ENCODE measurements at places on chromosomes 2 and 18. TPM values are rescaled to one million over a fixed set of nuclear protein-coding genes. Genes with fewer than 3 reads are reported as not detected.

- DNase-seq = no peak
Observed at GRCh38 chr2:14700753-14701152, 68.2 kb downstream of the LRATD1 start.

DNA sequence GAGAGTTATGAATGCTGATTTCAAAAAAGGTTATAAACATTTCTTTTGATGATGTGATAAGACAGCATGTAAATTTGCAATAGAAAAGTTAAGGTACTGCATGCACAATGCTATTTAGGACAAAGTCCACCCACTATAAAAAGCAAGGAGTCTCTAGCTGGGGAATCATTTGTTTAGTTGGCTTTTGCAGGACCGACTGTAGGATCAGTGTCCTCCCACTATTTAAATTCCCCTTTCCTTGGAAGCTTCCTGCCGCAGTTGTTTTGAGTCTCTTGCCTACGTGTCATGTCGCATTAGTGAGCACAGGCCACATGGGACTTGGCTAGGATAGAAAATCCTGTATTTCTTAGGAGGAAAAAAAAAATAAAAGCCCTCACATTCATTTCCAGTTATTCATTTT, 13.1 kb downstream of the QPCT start:
- DNase-seq = no peak

- DNase-seq = no peak
Observed at GRCh38 chr2:8515864-8516533, 165.9 kb upstream of the ID2 start.

DNA sequence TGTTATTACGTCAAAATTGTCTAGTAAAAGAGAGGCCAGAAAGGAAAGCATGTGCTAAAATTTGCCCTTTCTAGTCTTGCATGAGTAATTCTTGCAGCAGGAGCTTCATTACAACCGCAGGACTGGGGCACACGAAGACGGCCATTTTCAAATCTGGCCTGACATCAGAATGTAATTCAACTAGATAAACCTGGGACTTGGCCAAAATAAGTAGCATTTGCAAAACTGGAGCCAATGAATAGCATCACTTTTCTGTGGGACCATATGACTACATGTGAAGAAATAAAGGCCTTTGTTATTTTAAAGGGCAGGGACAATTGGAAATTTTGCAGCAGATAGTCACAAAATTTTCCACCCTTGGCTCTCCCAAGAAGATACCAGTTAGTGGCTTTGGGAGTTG, 3.0 kb upstream of the FZD7 start:
- peak; percentile 58 for DNase-seq

DNA sequence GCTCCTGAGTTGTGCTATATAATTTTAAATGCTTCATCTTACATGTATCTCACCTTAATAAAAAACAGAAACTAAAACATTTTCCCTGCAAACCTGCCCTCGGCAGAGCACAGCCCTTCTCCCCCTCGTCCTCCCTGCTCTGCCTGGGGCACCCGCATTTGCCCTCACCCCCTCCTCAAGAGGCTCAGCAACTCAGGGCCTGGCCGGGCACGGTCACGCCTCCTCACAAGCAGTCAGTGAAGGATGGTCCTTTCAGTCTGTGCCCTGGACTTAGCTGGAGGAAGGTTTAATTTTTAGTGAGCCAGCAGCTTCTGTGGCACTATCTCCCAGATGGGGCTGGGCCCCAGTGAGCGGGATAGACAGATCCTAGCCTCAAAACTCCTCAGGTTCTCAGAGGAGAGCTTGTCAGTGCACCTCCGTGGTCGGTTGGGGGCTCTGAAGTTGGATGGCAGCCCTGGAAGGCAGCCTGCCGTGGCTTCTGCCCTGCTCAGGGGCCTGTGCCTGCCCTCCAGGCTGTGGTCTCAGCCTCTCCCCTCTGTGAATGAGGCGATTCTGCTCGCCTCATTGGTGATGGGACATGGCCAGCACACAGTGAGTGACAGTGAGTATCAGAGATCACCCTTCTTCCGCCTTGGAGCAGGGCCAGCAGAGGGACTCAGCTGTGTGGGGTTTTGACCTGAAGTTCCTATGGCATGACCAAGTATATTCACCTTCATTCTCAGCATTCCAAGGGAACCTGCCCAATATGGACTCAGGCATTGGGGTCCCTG, 56.3 kb upstream of the AFF3 start:
- no peak for DNase-seq

DNA sequence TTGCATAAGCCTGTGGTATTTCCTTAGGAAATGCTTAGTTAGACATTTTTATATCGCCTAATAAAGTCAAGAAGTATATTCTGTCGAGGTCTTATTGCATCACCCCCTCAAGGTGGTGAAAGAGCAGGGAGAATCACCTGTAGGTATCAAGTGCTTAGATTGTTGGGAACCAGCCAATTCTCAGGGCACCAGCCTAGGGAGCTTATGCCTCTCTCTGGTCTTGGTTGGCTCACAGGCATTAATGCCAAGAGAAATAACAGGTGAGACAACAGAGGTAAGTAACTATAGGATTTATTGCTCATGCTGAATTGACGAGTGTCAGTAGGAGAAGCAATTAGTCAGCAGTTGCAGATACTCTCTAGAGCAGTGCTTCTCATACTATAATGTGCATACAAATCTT, 663.3 kb upstream of the ZNF804A start:
- no peak for DNase-seq

The RNU2-63P gene
- total RNA-seq = 24.5 TPM

The EGR4 gene
- not detected for total RNA-seq
